T-cell (primary cell): ENCODE measurements at places on chromosomes 11 and 22. TPM values are rescaled to one million over a fixed set of nuclear protein-coding genes. Genes with fewer than 3 reads are reported as not detected.

DNA sequence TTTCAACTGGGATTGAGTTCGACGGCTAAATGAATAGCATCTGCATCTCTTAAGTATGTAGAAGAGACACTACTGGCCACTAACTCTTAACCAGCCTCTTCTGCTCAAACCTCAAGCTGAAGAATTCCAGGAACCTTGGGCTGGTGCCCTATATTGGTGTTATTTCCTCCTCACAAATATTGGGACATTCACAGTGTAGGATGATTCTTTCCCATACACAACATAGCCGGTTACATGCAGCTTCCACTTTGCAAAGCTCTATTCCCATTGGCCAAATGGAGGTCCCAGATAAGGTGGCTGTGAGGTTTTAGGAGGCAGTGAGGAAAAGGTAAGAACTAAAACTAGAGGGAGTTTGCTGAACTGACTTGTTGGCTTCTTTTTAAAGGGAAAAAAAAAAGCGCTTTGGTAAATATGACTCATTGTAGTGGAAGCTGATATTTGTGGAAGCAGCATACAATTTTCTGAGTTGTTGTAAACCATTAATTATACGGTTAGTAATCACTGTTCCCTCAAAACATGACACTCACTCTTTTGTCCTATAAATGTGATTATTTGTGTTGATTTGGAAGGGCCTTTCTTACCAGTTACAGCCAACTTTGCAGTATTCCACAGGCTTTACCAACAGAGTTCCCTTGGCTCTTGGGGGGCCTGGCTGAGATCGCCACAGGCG, 17.6 kb downstream of the C22orf31 start:
- no peaks in the 10 kb centered on the region for H3K36me3 ChIP-seq
- no peak for DNase-seq
- H3K4me1 ChIP-seq, result no peaks in the 10 kb centered on the region

DNA sequence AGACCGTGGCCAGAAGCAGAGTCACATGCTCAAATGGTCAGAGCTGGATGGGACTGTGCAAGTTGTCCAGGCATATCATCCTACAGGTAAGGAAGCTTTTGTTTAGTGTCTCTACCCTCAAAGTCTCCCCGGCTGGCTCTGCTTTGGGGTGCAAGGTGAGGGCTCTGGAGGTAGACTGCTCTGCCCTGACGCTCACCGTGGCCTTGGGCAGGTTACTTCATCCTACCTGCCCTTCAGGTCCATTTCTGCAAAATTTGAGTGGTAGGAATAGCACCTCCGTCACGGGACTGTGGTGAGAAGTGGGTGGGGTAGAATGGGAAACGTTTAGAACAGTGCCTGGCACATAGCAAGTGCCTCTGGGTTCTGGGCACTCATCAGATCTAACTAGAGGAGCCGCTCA, 42.2 kb downstream of the NAT10 start:
- no peaks in the 10 kb centered on the region for H3K4me1 ChIP-seq
- peaks cover 80% of the 10 kb centered on the region for H3K36me3 ChIP-seq
- H3K27me3 ChIP-seq, result no peaks in the 10 kb centered on the region
- no peak overlapping the region for H3K4me3 ChIP-seq
- H3K27ac ChIP-seq, result no peak overlapping the region

- H3K27ac ChIP-seq, result no peak overlapping the region
- peaks cover 2% of the 10 kb centered on the region for H3K4me1 ChIP-seq
- H3K36me3 ChIP-seq, result no peaks in the 10 kb centered on the region
- DNase-seq, result no peak
Observed at GRCh38 chr22:27801202-27801615, 347 bp downstream of the MN1 start.

DNA sequence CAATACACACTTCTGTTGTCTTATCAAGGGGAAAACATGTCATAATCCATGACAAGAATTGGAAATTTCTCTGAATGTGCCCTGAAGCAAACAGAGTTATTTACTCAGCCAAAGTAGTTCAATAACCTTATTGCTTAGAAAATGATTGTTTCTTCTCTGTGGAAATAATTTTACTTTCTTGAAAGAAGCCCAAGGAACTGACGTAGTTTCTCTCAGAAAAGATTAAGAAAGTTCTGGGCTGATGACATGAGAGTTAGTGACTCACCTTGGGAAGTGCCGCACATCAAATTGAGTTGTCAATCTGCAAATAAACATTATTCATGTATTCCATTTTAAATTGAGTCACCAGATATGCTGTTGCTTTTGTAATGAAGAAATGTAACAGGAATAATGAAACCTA, 418.6 kb upstream of the LRRC4C start:
- H3K27me3 ChIP-seq, result no peaks in the 10 kb centered on the region
- DNase-seq, result no peak
- no peaks in the 10 kb centered on the region for H3K4me1 ChIP-seq
- no peaks in the 10 kb centered on the region for H3K36me3 ChIP-seq
- no peak overlapping the region for H3K27ac ChIP-seq

GRCh38 chr11:107770551-107770951, 58.7 kb upstream of the SLN start:
- H3K36me3 ChIP-seq, result no peaks in the 10 kb centered on the region
- H3K27me3 ChIP-seq, result no peaks in the 10 kb centered on the region
- no peak overlapping the region for H3K27ac ChIP-seq
- DNase-seq, result no peak
- H3K4me1 ChIP-seq, result no peaks in the 10 kb centered on the region

Gene CHORDC1
- 72.9 TPM for total RNA-seq

Gene ANGPTL5
- not detected for total RNA-seq
